Cardiac septum (tissue), 1 donor: ENCODE measurements at places on chromosomes 1 and 21. TPM values are rescaled to one million over a fixed set of nuclear protein-coding genes. Genes with fewer than 3 reads are reported as not detected.

- no peak for DNase-seq
These were observed 343.6 kb upstream of the ESRRG start for GRCh38 chr1:217066794-217067193.

DNA sequence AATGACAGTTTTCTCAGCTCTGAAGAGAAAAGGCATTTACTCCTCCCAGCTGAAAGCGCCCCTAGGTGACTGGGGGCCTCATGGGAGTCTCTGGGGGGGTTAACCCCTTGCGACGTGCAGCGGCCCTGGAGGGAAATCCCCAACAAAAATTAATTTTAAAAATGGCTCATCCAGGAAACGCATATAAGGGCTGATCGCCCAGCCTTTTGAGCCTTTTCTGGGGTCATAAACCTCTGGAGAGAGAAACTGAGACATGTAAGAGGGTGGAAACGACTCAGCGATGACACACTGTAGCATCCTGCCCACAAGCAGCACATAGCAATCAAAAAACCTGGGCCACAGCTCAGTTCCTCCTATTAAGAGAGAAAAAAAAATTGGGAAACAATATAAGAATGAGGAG lies 20.4 kb upstream of the HPDL start:
- DNase-seq = no peak

- DNase-seq = no peak
These were observed 12.0 kb upstream of the RBP7 start for GRCh38 chr1:9985001-9985400.

DNA sequence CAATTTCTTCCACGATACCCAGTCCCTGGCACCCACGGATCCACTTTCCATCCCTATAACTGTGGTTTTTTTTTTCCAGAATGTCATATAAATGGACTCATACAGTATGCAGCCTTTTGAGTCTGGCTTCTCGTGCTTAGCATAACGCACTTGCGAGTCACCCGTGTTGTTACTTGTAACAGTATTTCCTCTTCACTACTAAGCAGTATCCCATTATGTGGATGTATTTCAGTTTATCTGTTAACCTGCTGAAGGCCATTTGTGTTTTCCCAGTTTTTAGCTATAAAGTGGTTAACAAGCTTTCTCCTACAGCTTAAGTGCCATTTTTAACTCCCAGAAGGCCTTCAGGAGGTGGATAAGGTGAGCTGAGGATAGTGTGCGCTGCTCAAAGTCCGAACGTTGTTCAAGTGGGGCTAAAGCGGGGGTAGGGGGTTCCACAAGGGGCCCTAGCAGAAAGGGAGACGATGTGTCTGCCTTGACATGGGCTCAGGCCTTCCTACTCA lies 829 bp downstream of the ADAR start:
- DNase-seq = no peak

DNA sequence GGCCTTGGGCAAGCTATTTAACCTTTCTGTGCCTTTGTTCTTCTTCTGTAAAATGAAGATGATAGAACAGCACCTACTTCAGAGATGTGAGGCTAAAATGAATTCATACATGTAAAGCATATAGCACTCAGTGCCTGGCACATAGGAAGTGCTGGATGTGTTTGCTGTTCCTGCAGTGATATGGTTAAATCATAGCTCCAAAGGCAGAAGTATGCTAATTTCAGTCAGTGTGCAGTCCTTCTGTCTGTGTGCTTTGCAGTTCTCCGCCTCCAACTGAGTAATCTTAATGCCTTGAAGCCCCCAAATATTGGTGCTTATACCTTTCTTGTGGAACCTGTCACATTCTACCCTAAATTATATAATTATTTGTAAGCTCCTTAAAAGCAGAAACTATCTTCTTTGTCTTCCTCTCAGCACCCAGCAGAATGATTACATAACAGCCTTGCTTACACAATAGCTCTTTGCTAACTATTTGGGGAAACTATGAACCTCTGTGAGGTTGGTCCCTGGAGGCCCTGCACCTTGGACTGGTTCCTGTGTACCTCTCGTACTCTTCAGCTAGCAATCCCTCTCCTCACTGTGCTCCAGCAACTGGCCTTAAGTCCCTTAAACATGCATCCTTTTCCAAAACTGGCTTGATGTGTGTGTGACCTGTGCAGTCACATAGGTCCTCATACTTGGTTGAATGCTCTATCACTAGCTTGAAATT lies 57.0 kb upstream of the CACYBP start:
- no peak for DNase-seq

DNA sequence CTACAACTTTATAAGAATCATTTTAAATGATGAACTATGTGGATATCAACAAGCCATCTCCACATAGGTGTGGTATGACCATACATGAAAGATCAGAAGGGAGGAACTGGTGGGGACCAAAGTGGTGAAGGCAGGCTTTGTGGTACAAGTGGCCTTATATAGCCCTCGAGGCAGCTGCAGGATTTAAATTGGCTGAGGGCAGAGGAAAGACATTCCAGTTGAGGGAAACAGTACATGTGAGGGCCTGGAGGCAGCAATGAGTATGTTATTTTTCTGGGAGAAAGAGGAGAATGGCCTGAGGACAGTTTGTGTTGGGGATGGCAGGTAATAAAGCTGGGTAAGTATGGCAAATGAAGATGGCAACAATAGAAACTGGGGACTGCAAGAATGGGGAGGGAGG lies 17.1 kb downstream of the OSCP1 start:
- DNase-seq = no peak

DNA sequence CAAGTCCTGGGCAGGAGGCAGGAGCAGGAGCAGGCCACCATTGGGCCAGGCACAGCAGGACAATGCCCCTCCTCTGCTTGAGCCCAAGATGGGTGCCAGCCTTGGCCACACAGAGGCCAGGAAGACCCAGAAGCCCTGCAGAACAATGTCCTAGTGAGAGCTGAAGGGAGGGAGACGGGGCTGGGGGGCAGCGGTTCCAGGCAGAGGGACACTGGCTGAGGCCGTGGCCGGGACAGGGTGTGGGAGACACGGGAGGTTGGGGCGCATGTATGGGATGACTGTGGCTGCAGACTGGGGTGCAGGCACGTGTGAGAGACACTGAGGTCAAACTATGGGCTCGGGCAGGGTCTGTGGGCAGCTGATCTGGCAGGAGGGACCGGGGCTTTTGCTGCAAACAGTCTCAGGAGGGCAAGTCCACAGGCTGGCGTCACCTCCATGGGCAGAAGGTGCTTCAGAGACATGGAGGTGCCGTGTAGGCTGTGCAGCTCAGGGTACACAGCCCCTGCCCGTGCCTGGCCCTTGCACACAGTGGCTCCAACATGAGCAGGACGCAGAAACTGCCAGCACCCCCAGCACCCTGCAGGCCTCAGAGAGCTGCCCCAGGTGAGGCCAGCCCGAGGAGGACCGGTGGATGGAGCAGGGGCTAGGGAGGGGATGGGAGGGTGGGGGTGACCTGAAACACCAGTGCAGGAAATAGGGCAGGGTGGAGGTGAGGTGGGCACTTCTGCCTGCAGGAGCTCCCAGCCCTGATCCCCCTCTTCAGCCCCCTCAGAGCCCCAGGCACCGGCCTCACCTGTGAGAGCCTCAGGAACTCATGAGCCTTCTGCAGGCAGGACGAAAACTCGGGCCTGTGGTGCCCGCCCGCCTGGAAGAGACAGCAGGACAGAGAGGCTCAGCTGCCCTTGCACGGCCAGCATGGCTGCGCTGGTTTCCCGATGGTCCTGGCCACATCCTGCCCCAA lies 19.5 kb downstream of the LSS start:
- peak; percentile 70 for DNase-seq

GRCh38 chr1:77024500-77024899 lies 157.2 kb downstream of the ST6GALNAC5 start:
- DNase-seq = no peak

DNA sequence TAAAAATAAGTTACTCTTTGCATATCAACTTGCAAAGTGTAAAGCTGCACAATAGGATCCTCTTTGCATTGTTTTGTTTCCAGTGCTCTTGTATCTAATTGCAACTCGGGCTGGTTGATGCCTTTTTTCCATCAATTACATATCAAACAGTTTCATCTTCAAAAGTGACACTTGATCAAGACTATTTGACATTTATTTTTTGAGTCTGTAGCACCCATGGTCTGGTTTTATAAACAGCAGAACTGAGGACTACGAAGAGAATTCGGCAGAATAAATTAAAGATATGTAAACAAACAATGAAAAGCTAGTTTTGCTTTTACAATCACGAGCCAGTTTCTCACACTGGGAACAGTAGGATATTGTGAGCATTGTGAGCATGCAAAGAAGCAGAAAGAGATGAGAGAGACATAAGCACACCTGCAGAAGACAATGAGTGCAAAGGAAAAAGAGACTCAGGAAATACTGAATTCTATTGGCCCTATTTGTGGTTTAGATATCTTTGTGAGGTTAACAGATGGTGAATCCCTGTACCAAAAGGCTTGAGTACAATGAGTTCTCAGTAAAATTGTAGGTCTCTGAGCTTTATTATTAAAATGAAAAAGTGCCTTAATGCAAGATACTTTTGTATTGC lies 45.4 kb downstream of the RPL5 start:
- DNase-seq = no peak

GRCh38 chr1:229947968-229948367 lies 119.1 kb upstream of the GALNT2 start:
- no peak for DNase-seq

DNA sequence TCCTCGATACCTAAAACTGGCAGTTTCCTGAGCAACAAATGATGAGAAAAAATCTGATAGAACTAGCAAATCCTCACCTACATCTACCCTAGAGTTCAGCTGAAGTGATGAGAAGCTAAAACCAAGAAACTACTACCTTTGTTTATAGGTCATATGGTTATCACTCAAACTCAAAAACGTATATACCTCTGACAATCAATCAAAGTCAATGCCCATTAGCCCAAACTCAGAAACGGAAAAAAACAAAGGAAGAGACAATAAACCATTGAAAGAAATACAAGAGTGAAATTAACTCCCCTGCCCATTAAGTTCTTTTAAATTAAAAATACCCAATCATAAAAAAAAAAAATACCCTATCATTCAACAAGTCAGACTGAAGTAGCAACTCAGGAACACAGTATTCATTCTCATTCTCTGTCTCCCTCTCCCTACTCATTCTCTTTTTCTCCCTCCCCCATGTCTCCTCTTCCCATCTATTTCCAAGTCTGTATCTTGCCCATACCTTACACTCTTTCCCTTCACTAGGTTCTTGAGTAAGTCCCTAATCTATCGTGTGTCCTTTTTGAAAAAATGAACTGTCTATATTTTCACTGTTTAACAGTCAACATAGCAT lies 6.8 kb downstream of the CDC42BPA start:
- DNase-seq = no peak

- DNase-seq = peak; percentile 53
These were observed 28.7 kb downstream of the RCSD1 start for GRCh38 chr1:167658574-167659328.

DNA sequence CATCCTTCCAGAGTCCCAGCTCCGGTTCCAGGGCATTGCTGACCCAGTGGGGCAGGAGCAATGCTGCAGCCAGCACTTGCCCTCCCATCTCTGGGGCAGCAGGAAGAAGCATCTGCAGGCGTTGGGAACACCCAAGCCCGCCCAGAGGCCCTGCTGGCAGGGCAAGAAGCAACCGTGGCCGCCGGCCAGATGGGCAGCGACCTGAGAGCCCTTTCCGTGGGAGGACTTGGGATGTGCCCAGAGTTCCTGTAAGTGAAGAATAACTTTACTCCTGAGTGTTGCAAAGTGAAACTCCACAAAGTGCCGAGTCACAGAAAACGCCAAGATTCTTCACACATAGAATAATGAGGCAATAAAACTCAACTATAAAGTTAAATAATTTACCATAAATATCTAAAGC lies 46.0 kb downstream of the GRIK3 start:
- DNase-seq = no peak

DNA sequence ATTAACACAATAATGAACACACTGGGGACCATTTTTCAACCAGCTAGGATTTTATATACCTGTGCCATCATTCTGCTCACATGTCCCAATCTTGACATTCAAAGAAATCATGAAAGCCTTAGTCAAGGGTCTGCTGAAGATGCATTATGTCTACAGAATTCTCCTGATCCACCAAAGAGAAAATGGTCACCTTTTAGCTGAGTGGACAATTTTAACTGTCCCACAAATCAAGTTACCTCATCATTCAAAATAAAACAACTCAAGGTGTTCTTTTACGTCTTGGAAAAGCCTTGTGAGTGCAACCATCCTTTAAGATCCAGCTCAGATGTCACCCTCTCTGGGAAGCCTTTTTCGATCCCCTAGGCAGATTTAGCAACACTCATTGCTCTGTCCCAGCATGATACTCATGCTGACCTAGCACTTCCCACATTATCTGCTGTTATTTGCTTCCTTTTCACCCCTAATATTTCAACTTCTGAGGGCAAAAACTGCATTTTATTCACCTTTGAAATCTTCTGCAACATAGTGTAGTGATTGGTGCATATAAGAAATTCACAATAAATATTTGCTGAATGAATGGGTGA lies 80.1 kb downstream of the LMO4 start:
- DNase-seq = no peak

- no peak for DNase-seq
These were observed 90.0 kb downstream of the PAPPA2 start for GRCh38 chr1:176552999-176553398.

DNA sequence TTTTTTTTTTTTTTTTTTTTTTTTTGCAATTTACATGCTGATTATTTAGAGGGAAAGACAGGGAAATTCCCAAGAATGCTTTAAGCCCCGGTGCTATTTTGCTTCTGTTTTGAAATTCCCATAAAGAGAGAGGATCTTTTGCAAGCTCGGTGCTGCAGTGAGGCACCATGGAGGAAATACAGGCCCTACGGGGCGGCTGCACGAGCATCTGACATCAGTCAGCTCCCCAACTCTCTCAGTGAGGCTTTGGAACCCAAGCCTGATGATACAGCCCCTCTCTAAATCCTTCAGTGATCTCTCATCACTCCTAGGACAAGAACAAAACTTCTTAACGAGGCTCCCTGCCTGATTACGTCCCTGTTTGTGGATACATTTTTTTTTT lies 791 bp upstream of the CHI3L1 start:
- DNase-seq = no peak

GRCh38 chr1:917076-917459 lies 6.7 kb upstream of the SAMD11 start:
- no peak for DNase-seq

GRCh38 chr1:229786974-229787610 lies 161.0 kb downstream of the URB2 start:
- no peak for DNase-seq

DNA sequence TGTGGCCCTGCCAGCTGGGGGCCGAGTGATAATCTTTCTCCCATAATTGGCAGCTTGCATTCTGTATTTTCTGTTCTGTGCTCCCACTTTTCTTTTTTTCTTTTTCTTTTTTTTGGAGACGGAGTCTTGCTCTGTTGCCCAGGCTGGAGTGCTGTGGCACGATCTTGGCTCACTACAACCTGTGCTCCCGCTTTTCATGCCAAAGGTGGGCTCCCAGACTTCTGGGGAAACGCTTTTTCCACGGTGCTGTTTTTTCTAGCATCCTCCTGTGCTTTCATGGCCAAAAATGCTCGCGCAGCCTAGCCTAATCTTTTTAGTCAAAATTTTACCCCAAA lies 585 bp upstream of the AHCTF1 start:
- DNase-seq = no peak

GRCh38 chr1:184563308-184563707 lies 176.5 kb downstream of the C1orf21 start:
- no peak for DNase-seq

TRPM2 gene
- 1.2 TPM for total RNA-seq

KIAA0319L gene
- 84.0 TPM for total RNA-seq

PLPPR4 gene
- total RNA-seq = 1.0 TPM

FCGR2B gene
- 5.6 TPM for total RNA-seq

SPRR5 gene
- total RNA-seq = not detected

SLC30A7 gene
- 8.5 TPM for total RNA-seq

SEC16B gene
- total RNA-seq = 1.3 TPM

TNFAIP8L2 gene
- 0.86 TPM for total RNA-seq
